ENCODE measurements at places on chromosomes 7 and 10. TPM values are rescaled to one million over a fixed set of nuclear protein-coding genes. Genes with fewer than 3 reads are reported as not detected.

Gene ITGA8
- 1.1 TPM for total RNA-seq

Gene AUTS2
- 26.2 TPM for total RNA-seq

Gene EPO
- not detected for total RNA-seq

DNA sequence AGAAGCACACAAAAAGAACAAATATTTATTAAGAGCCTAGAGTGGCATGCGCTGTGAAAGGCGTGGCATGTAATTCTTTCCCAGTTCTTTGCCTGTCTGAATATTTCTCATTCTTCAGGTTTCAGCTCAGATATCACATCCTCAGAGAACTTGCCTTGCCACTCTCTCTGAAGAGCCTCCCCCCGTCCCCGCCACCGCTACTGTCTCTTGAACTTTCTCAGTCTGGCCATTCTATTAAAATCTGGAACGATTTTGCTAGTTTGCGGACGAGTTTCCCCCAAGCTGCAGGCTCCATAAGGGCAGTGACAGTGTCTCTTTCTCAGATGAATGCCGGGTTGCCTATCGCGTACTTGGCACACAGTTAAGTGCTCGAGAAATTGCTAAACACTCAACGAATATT is 787 bp upstream of the PLEKHA1 start:
- no peak for DNase-seq

DNA sequence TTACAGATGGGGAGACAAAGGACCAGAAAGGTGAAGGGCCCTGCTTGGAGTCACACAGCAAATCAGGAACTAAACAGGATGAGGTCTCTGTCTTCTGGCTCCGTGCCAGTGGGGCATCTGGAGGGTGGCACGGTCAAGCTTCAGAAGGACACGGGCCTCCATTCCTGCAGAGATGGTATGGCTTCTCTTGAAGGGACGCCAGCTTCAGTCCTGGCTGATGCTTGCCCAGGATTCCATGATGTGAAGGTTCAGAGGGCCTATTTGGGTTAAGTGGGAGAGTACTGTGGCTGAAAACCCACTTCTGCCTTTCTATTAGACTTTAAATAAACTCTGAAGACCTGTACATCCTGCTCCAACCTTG is 6.1 kb downstream of the RAMP3 start:
- DNase-seq, result no peak

DNA sequence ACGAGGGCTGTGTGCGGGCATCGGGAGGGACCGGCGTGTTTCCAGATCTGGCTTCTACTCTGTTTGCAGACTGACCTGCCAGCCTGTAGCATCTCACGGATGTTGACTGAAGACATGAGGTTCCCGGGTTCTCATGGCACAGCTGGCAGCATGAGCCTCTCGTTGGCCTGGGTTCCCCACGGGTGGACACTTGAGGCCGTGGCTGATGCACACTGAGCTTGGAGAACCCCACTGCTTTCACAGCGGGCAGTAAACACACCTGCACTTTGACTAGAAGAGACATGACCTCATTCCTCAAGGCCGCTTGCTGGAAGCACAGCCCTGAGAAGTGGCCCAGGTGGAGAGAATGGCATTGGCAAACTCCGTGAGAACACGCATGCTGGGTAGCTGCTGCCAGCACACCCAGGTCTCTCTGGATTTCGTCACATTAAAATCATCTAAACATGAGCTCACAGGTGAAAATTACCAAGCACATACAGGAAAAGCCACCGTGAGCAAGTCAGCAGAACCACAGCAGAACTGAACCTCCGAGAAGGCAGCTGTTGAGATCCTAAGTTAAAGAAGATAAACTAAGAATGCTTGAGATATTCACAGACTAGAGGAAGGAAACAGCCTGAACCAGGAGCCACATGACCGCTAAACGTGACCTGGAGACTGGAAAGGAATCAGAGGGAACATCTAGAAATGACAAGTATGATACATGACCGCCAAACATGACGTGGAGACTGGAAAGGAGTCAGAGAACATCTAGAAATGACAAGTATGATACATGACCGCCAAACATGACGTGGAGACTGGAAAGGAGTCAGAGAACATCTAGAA is 32.5 kb downstream of the BNIP3 start:
- DNase-seq, result no peak

DNA sequence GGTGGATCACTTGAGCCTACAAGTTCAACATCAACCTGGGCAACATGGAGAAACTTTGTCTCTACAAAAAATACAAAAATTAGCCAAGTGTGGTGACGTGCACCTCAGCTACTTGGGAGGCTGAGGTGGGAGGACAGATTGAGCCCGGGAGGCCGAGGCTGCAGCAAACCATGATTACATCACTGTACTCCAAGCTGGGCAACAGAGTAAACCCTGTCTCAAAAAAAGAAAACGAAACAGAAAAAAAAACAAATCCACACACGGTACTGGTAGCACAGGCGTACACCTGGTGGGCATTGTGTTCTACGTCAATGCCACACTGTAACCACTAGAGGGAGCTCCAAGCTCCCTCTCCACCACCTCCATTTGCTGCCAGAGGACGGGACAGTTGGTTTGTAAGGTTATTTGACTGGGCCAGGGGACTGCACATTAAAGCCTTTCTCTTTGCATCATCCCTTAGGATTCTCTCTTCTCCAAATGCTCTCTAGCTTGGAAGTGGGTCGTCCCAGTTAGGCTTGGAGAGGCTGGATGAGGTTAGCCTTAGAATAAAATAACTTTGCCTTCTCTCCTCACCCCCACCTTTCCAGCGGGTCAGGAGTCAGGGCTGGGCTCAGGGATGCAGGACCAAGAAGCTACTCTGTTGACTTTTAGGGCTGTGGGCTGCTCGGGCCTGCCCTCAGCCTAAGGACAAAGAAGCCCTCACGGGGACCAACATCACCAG is 130.8 kb downstream of the SORBS1 start:
- DNase-seq, result no peak

DNA sequence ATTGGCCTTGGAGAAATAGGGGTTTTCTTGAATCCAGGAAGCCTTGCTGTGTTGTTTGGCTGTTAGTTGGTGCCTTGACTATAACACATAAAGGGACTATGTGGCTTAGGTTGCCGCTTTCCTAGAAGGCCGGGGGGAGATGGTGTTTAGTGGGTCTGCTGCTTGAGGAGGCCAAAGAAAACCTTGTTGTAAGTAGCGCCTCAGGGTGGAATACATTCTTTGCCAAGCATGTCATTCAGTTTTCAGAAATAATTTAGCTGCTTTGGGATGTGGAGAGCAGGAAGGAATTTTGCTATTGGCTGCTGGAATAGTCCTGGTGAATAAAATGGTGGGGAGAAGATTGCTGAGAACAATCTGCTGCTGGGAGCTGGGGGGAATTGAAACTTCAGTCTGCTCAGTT is 132.9 kb upstream of the WNT16 start:
- no peak for DNase-seq

DNA sequence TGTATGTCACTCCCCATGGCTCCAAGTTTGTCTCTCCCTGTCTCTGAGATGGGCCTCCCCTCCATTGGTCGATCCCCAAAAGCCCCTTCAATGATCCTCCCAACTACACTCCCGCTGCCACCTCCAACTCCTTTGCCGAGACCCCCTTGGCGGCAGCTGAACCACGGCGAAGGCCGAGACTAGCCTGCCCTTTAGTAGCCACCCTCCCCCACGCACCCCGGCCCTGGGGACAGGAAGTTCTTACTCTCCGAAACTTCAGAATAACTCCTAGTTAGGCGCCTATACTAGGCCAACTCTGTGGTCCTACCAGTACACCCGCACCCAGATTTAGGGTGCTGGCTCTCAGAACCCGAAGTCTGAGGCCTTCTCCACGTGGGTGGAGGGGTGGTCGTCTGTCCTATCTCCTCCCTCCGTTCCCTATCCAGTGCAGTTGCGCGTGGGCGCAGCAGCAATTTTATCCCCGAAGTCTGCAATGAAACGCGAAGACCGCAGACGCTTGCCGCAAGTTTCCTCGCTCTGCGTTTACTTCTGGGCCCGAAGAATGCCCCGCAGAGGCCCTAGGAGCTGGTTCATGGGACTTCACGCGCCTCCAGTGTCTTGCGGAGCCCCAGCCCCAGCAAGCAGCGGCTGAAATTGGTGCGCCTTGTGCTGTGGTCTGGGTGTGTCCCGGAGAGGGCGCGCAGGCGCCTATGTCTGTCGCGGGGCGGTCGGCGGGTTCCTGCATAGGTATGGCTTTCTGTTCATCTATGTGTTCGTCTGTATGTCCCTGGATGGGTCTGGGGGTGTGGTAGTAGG is 82.6 kb upstream of the SLF2 start:
- no peak for DNase-seq

- DNase-seq, result no peak
These were observed 14.6 kb downstream of the SND1 start for GRCh38 chr7:127666602-127667001.

GRCh38 chr7:85392789-85393188 is 205.9 kb upstream of the SEMA3D start:
- DNase-seq, result no peak

- no peak for DNase-seq
These were observed 63.3 kb downstream of the MRC1 start for GRCh38 chr10:17872191-17873091.

DNA sequence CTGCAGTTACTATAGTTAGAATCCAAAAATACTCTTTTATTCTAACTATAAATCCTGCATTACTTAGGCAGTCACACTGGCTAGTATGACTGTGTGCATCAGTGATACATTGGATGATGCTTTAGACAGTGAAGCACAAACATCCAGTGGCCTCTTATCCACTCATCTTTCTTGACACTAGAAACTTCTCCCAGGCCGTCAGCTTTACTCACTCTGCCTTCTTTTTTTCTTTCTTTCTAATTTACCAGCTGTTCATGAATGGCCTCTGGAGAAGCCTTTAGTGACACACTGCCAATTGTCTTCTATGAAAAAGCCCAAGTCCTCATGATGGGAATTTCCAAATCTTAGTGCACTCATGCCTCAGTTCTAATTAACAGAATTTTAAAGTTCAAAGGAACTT is 26.2 kb upstream of the C10orf90 start:
- no peak for DNase-seq

DNA sequence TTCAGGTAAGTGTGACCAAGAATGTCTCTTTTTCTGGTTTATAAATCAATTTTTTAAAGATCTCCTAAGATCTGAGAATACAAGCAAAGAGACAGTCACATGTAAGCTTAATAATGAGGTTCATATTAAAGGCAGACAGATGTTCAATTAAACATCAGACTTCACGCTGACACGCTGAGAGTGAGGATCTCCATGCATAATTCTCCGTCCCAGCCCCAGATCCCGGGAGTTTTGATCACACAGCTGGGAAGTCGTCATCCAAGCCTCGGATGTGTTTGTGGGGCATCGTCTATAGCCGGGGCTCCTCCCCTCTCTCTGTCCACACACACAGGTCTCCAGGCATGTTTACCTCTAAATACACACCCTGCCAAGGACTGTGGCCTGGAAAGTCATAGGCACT is 223.2 kb downstream of the PTPRN2 start:
- no peak for DNase-seq

DNA sequence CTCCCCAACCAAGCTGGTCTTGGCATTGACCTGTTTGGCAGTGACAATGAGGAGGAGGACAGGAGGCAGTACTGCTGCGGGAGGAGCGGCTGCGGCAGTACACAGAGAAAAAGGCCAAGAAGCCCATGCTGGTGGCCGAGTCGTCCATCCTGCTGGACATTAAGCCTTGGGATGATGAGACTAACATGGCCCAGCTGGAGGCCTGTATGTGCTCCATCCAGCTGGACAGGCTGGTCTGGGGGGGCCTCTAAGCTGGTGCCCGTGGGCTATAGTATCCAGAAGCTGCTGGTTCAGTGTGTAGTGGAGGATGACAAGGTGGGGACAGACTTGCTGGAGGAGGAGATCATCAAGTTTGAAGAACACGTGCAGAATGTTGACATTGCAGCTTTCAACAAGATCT is 39.1 kb upstream of the ZNF273 start:
- no peak for DNase-seq

GRCh38 chr7:142722248-142722794 is 27.0 kb upstream of the PRSS1 start:
- no peak for DNase-seq

DNA sequence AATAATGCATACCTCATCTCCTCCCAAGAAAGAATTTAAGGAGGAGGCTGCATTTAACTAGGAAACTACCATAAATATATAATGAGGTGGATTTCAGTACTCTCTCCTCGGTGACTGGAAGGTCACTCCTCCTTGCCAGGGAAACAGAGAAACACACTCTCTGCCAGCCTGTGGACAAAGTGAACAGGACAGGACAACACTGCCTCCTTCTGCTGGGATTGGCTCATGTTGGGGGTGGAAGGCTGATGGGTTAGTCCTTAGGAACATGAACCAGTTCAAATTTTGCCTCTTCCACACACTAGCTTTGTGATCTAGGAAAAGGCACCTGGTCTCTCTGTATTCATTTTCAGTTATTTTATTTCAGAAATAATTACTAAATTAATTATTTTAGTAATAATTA is 50.6 kb upstream of the STEAP4 start:
- DNase-seq, result no peak

- peak; percentile 51 for DNase-seq
These were observed 8.3 kb downstream of the PCBD1 start for GRCh38 chr10:70880077-70880534.

DNA sequence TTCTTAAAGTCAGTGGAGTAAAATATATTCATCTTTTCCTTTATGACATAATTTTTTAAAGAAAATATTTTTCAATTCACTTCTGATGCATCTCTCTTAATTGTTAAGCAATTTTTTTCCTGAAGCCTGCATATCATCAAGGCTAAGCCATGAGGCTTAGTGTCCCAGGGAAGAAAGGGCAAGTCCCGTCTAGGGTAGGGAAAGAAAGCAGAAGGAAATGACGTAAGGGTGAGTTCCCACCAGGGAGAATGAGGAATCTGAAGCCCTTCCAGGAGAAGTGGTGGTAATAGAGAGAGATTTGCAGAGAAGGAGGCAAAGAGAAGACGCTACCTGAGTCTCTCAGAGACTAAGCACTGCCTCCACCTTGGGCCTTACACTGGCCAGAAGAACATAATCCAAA is 96.8 kb upstream of the NFE2L3 start:
- no peak for DNase-seq

- DNase-seq, result no peak
These were observed 30.6 kb upstream of the CNPY1 start for GRCh38 chr7:155576900-155577508.

GRCh38 chr7:101240226-101241014 is 2.8 kb upstream of the CLDN15 start:
- DNase-seq, result no peak

DNA sequence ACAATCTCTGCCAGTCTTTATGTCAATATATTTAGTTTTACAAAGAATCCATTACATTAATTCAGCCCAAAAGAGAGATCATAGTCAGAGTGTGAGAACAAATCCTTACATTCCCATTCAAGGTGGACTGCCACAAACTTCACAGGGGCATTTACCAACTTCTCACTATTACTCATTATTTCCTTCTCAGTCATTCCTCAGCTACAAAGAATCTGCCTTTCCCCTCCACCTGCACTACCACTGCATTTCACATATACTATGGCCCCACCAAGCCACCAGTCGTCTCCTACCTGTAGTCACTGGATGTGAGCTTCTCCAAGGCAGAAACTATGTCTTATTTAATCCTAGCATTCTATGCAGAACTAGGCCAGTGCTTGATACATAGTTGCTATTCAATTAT is 94.3 kb downstream of the USP6NL start:
- no peak for DNase-seq

DNA sequence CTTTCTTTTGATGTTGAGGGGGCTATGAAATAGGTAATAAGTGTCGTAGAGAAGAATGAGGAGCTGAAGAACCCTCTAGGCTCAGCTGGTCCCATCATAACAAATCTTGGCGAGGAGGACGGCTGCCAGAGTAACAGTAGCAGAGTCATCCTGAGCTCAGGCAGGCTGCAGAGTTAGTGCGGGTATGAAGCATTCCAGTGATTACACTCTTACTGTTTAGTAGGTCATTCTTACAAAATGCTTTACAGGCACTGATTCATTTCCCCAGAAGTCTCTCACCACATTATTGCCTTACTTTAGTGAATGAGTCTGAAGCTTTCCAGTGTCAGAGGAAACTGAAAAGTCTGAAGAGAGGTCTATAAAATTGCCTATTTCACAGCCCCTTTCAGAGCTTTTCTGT is 43.9 kb upstream of the GPR158 start:
- DNase-seq, result no peak

Measured in omental fat pad (tissue), 4 donors.